Fibroblast of skin of back (primary cell): ENCODE measurements at places on chromosomes 6 and 20.

- no peak for DNase-seq
Observed at GRCh38 chr20:55264703-55265239, 740.5 kb downstream of the CBLN4 start.

- DNase-seq, result no peak
Observed at GRCh38 chr6:47781732-47782131, at the start of gene OPN5. TSS of gene OPN5 (plus strand) at chr6:47782032. CDS start at chr6:47782067, 35 bp downstream.

DNA sequence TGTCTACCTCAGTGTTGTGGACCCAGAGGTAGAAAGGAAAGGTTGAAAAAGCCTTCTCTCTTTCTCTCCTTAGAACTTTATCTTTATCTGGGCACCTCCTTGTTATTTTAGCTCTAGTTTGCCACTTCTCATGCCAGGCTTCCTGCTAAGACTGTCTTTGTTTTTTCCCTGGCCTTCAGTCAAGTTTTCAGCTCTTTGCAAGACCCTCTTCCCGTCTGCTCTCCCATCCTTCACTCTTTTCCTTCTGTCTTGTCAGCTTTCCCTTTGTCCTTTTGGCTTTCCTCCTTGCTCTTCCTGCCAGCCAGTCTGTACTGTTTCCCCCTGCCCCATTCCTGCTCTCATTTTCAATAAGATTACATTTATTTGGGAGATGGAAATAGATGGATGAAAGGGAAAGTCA is 86.8 kb upstream of the CCN6 start:
- no peak for DNase-seq

- DNase-seq, result no peak
Observed at GRCh38 chr20:53625311-53626129, 31.9 kb upstream of the ZNF217 start.

GRCh38 chr6:41373919-41374617 is 38.7 kb downstream of the NCR2 start:
- peak; percentile 11 for DNase-seq

DNA sequence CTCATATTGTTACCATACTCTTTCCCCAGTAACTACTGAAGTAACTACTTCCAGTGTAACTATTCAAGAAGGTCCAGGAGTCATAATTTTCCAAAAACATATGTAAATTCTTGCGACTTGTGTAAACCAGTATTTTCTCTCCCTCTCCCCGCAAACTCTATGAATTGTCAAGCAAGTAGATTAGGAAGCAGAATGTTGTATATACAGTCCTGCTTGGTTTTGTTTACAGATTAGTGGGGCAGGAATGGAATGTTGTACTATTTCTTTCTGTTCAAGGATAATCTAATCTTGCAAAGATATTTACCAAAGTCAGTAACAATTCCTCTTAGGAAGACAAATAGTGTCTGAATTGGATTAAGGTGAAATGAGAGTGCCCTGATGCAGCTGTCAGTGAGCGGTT is 234.9 kb upstream of the PLN start:
- DNase-seq, result no peak

- DNase-seq, result no peak
Observed at GRCh38 chr6:32858194-32858593, 4.2 kb downstream of the PSMB9 start.

DNA sequence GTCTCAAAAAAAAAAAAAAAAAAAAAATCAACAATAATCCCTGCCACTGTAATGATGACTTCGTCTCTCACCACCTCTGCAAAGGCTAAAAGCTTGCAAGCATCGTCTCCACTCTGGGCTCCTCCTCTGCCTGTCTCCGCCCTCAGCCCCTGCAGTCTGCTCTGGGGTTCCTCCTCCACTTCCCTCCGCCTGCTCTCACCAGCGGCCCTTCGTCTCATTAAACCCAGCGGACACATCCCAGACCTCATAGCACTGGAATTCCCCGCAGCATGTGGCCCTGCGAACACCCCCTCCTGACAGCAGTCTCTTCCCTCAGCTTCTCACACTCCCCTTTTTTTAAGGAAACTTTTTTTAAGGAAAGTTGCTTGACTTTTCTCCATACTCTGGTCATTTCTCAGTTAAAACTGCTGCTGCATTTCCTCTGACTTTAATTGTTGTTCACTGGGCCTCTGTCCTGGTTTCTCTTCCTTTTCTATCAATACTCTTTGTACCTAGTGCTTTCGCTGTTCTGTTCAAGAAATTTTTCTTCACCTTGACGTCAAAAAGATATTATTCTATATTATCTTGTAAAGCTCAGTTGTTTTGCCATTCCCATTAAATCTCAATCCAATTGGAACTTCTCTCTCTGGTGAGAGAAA is 70.9 kb upstream of the PLEKHG1 start:
- peak; percentile 72 for DNase-seq

DNA sequence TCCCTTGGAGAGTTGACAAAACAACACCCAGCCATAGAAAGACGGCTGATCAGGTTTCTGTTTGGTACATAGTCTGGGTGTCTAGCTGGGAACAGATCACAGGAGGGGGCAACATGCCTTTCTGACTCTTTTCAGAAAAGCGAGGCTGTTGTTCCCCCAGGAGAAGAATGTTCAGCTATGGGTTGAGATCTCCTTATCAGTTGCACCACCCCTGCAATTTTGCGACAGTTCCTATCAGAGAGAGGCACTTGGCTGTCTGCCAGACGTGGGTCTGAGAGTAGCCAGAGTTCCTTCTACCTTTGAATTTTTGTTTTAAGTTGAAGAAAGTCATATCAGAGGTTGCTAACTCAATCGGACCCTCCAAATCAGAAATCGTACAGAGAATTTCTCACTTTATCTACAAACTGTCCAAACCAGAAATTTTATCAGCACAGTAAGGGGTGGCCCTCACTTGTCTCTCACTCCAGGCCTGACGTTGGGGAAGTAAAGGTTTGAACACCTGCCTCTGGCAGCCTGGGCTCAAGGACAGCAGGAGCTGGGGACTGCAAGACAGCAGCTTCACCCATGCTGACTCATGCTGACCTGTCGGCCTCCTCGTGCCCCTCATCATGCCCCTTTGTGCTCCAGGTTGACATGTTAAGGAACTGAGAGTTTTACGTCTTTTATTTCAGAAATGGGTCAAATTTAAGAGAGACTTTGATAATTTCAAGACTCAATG is 42.3 kb downstream of the TMC2 start:
- DNase-seq, result no peak

DNA sequence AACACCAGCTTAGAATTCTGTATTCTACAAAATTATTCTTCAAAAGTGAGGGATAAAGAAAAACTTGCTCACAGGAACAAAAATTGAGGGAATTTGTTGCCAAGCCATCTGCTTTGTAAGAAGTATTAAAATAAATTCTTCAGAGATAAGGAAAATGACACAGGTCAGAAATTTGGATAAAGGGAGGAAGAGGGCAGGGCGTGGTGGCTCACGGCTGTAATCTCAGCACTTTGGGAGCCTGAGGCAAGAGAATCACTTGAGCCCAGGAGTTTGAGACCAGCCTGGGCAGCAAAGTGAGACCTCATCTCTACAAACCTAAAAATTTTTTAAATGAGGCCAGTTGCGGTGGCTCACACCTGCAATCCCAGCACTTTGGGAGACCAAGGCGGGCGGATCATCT is 11.8 kb downstream of the SMIM28 start:
- DNase-seq, result no peak

DNA sequence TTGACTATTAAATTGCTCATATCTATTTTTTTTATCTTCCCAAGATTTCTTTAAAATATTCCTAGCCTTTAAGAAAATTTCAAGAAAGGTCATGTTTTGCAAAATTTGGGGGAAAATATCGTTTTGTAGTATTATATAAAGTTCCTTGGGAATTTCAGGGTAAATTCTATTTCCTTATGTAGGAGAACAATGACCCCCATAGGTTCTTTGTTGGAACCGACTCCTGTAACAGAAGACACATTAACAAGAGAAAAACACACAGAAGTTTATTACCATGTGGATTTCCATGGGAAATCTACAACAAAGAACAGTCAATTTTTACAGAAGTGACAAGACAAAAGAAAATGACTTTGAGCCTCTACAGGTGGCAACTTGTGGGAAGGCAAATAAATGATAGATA is 68.1 kb downstream of the ADGB start:
- DNase-seq, result no peak

- DNase-seq, result no peak
Observed at GRCh38 chr20:7770578-7770977, 169.7 kb downstream of the HAO1 start.

- peak; percentile 89 for DNase-seq
Observed at GRCh38 chr6:3585320-3585935, 128.6 kb upstream of the SLC22A23 start.

GRCh38 chr6:20620043-20620442 is 85.8 kb downstream of the CDKAL1 start:
- DNase-seq, result peak; percentile 75

DNA sequence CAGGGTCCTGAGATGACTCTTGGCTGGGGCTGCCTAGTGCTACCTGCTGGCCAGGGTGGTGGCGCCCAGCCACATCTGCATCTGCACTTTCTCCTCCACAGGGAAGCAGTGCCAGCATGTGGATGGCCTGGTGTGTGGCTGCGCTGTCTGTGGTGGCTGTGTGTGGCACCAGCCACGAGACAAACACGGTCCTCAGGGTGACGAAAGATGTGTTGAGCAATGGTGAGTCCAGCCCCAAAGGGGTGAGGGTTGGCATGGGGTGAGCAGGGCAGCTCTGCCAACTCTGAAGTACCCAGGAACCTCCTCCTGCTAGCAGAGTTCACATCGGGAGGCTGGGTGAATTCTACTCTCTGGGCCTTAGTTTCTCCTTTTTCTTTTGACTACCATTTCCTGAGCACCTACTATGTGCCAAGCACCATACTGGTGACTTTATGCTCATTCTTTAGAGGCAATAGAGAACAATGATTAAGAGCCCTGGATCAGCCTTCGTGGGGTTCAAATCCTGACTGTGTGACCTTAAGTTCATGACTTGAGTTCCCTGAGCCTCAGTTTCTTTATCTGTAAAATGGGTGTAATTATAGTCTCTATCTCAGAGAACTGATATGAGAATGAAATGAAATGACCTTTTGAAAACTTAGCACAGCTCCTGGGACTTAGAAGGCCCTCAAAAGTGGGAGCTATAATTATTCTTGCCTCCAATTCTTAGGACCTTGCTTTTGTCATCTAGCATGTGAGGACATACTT is 2.1 kb downstream of the BPIFB4 start:
- DNase-seq, result no peak

GRCh38 chr6:28900577-28901256 is 23.1 kb downstream of the TRIM27 start:
- DNase-seq, result no peak

DNA sequence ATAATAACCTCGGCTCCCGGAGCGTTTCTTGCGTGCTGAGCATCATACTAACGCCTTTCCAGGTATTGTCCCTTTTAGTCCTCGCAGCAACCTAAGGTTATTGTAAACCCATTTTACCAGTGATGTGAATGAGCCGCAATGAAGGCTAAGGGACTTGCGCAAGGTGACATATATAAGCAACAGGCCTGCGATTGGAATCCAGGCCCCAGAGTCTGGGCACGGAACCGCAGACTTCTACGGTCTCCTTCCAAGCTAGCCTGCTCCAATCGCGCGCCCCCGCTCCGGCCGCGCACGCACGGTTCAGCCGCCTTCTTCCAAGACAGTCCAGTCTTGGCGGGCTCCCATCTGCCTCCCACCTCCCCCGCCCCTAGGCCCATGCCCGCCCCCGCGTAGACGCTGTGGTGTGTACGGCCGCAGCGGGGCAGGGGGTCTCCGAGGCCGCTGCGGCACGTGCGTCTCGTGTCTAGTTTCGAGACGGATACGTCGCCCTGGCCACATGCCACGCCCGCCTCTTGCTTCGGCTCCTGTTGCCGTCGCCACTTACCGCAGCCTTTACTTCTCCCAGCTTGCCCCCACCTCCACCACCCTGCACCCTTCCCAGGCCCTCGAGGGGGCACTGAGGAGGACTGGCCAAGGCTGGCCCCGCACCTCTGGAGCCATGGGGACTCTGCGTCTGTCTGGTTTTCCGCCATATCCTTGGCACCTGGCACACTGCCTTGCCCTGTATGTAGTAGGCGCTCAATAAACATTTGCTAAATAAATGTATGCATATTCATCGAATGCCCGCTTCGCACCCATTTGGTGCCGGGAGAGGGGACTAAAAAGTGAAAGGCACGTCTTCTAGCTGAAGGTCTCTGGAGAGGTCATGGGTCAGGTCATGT is 855 bp upstream of the GFOD1 start:
- peak; percentile 27 for DNase-seq

GRCh38 chr6:105522626-105523322 is 119.9 kb upstream of the PREP start:
- no peak for DNase-seq

DNA sequence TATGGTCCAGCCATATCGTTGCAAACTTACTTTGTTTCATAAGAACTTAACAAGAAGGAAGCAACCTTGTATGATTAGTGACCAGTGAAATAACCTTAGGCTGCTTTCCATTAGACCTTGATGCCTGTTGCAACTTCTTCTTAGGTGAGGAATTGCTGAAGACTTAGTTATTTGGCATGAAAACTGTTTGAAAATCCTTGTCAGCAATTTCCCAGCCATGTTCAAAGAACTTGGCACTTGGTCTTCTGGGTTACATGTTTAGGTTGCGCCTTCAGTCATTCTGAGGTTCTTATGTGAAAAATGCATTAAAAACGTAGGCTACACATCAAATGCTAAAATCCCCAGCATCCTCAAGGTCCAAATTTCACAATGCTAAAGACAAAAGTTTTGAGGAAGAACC is 232.0 kb upstream of the CEP162 start:
- DNase-seq, result no peak

GRCh38 chr6:159852877-159853276 is 37.9 kb upstream of the MAS1 start:
- DNase-seq, result no peak

DNA sequence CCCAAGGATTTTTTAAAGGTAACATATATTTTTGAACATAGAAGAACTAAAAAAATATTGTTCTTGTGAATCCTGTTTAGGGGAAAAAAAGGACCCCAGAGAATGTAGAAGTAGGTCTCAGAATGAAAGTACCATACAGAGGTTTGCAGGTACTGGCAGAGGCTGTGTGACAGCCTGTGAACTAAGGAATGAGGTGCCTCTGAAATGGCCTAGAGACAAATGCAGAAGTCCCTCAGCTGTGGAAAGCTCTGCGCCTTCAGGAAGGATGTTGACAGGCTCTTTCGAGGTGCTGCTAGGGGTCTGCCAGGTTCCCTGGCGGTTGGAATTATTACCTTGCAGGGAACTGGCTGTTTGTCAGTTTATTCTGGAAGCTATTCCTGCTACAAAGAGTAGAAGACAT is 8.6 kb upstream of the TUBB2B start:
- no peak for DNase-seq
